ENCODE measurements at places on chromosomes 7 and 10.

- DNase-seq: no peak
These were observed 13.0 kb downstream of the DUSP5 start for GRCh38 chr10:110510730-110511129.

GRCh38 chr7:94395141-94396036, 694 bp downstream of the COL1A2 start:
- DNase-seq: no peak

DNA sequence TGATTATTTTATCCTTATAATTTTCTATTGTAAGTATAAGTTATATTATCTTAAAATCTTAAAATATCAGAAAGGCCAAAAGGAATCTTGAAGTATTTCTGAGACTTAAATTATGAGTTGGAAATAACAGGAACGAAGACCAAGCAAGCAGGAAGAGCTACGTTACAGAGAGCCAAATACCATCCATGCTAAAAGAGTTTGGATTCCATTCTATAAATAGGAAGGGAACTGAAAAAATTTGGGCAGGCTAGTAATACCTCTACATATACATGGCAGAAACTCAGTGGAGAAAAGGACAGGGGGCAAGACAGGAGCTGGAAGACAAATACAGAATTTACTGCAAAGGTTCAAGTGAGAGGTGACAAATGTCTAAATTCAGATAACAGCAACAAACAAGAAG, 16.7 kb downstream of the ITGB1 start:
- DNase-seq: no peak

DNA sequence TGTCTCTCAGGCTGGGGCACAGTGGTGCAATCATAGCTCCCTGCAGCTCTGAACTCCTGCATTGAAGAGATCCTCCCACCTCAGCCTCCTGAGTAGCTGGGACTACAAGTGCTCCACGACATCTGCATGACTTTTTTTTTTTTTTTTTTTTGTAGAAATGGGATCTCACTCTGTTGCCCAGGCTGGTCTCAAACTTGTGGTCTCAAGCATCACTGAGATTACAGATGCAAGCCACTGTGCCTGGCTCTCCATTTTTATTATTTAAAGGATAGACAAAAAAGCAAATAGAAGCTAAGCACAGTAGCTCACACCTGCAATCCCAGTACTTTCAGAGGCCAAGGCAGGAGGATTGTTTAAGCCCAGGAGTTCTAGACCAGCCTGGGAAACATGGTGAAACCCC, 13.0 kb upstream of the KCTD7 start:
- DNase-seq: no peak

GRCh38 chr10:71472466-71472865, 75.7 kb downstream of the CDH23 start:
- DNase-seq: no peak

- DNase-seq: no peak
These were observed 285.7 kb downstream of the NXPH1 start for GRCh38 chr7:8719102-8719501.

DNA sequence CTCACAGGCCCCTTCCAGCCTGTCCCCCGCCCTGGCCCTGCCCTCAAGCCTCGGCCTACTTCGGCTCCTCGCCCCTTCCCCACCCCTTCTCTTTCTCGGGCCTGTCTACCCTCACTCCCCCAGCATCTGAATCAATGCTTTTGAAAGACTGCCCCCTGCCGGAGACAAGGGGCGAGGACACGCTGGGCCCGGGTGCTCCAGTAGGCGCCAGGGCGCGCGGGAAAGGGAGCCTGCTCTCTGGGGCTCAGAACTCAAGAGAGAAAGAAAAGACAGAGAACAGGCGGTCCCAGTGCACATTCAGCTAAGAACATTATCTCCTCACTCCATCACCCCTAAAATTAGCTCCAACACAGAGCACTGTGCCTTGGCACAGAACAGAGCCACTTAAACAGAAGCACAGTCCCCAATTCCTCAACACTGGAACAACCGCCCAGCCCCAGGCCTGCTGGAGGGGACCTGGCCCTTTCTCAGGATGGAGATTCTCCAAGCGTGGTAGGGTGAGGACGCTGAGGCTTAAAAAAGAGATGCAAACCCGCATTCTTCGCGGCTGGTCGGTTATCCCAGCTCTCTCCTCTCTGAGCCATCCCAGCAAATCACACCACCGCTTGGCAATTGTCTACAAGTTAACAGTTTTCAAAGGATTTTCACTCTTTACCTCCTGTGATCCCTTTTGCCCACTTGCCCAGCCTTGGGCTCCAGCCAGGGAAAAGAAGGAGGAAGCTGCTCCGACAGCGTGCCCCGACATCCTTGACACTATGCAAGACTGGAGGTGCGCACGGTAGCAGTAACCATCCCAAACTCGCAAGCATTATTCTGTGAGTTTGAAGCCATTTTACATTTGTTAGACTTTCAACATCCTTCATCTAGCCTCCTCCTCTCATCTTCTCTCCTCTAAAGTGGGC, 2.1 kb downstream of the GIGYF1 start:
- peak; percentile 48 for DNase-seq

DNA sequence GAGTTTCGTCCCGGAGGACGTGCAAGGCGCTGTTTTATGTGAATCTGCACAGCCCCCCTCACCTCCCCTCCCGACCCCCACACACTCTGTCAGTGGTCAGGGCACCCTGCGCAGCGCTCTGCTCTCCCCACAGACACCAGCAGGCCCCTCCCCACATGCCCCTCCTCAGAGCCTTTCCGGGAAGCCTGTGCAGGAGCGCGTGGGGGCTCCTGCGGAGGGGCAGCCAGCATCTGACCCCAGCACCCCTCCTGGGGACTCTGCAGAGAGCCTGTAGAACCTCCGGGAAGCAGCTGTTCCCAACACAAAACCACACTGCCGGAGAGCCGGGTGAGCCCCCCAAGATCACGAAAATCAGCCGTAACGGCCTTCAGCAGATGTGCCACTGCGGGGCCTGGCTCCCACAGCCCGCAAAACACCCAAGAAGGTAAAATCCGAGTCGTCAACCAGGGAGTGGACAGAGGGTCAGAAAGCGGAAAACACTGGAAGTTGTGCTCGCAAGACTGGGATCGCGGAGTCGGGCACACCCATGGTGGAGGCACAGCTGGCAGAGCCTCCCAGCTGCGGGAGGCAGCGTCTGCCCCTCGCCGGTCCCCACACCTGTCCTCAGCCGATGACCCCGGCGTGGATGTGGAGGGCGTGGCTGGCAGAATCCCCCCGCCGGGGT, 53.8 kb upstream of the PDGFA start:
- no peak for DNase-seq

- DNase-seq: no peak
These were observed 6.0 kb downstream of the GAD2 start for GRCh38 chr10:26222563-26222962.

- DNase-seq: no peak
These were observed 30.7 kb upstream of the HPSE2 start for GRCh38 chr10:99266383-99266782.

GRCh38 chr7:135236727-135237126, 3.1 kb downstream of the STRA8 start:
- no peak for DNase-seq

DNA sequence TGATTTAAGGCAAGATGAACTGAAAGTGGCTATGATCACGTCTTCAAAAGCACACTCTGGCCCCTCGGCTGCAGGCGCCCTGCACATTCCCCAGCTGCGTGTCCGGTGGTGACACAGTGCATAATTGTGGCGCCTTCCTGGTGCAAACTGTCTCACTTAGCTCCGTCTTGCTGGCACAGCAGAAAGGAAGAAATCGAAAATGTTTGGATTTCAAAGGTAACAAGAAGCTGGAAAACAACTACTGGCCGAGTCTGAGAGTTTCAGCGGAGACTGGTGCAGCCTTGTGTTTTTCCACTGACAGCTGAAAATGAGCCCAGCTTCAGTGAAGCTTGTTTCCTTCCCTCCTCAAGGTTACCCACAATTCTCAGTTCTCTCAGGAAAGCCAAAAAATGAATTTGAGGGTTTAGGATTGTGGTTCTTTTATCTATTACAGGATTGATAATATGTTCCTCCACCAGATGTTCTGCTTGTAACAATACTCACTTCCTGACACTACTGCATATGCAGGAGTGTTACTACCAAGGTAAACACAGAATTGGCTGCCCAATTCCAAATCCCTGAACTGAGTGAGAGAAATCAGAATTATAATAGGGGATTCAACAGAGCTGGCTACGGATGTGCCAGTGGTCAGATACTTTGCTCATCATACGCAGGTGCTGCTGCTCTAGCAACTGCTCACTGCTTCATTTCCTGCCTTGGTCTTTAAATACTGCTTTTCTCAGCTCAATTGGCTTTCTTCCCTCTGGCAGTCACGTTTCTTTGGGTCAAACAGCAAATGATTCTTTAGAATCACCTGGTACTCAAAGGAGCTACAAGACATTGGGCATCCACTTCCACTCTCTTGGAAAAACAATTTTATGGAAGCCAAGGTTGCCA, 63.7 kb downstream of the TRUB1 start:
- no peak for DNase-seq

DNA sequence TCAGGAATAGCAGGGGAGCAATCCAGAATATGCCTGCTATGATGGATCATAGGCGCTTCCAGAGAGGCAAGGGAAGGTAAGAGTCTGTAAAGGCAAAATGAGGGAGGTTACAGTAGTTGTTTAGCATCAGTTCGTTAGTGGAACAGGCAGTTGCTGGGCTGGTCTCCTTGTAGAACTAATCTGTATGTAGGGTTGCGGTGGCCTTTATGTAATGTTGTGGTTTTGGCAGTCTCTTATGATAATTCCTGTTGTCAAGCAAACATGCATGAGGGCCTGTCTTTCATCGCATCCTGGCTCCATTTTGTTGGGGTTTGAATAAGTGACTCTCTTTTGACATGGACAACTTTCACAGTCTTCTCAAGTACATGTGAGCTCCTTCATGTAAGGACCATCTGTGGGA, 427.8 kb upstream of the LRGUK start:
- no peak for DNase-seq

DNA sequence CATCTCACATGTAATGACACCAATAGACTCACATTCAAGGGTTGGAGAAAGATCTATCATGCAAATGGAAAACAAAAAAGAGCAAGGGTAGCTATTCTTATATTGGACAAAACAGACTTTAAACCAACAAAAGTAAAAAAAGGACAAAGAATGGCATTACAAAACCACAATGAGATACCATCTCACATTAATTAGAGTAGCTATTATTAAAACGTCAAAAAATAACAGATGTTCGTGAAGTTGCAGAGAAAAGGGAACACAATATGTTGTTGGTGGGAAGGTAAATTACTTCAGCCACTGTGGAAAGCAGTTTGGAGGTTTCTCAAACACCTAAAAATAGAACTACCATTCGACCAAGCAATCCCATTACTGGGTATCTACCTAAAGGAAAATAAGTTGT, 197.0 kb downstream of the SNX13 start:
- DNase-seq: no peak

DNA sequence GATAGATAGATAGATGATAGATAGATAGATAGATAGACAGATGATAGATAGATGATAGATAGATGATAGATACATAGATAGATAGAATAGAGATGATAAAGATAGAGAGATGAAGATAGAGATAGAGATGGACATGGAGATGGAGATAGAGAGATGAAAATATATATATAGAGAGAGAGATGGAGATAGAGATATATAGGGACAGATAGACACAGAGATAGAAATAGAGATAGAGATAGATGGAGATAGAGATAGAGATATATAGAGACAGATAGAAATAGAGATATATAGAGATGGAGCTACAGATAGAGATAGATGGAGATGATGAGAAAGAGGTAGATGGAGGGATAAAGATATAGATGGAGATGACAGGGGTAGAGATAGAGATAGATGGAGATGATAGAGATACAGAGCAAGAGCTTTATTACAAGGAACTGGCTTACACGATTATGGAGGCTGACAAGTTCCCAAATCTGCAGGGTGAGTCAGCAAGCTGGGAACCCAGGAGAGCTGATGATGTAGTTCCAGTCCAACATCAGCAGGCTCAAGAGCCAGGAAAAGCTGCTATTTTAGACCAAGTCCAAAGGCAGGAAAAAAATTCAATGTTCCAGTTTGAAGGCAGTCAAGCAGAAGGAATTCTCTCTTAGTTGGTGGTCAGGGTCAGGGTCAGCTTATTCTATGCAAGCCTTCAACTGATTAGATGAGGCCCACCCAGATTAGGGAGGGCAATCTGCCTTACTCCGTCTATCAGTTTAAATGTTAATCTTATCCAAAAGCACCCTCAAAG, 37.1 kb downstream of the CAV1 start:
- DNase-seq: no peak

DNA sequence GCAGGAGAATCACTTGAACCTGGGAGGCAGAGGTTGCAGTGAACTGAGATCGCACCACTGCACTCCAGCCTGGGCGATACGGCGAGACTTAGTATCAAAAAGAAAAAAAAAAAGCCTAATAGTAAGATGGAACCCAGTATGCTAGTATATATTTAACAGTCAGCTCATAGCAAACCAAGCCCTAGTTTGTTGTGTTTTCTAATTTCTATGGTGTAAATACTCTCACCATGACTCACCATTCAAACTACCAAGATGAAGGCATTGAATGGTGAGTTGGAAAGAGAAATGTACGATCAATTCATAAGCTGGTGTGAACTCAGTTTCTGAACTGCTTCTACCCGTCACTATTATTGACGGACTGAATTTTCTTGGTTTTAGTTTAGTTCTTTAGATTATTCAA, 173.7 kb upstream of the KAT6B start:
- DNase-seq: no peak

GRCh38 chr7:1026721-1027161, 17.6 kb upstream of the GPR146 start:
- no peak for DNase-seq

GRCh38 chr10:104646146-104646545, 5.1 kb downstream of the SORCS3 start:
- no peak for DNase-seq

DNA sequence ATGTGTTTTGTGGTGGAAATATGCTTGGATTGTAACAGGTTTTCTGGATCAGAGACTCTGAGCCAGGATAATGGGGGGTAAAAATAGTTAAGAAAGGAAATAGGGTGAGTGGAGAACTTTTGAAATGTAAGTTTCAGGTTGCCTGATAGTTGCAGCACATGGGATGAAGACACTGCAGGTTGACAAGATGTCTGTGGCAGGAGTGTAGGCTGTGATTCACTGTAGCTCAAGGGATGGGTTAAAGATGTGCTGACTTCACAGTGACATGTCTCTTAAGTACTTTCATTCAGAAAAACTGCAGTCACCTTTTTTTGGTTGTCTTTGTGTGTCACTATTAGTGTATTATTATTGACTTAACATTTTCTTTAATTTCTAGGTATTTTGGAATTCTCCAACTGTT, 63.5 kb upstream of the SLC39A12 start:
- no peak for DNase-seq

DNA sequence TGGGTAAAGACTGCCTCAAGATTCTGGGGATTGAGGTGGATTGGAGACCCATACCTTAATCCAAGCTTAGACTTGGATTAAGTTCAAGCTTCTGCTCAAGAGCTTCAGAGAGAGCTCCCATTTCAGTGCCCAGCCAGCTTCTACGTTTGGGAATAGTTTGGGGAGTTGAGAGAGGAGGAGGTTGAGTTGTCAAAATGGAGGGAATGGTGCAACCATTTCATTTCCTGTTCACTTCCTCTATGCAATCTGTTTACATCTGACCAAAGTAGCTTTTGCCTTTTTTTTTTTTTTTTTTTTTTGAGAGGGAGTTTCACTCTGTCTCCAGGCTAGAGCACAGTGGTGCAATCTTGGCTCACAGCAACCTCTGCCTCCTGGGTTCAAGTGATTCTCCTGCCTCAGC, 65.8 kb downstream of the ENTPD1 start:
- DNase-seq: peak; percentile 39

- no peak for DNase-seq
These were observed 162.5 kb upstream of the MALRD1 start for GRCh38 chr10:18886102-18886501.

All from GF-D8 (cell line).